Stimulated activated CD4-positive, alpha-beta T cell treated with anti-CD3 and anti-CD28 coated beads, Interleukin-12 subunit alpha, Interleukin-12 subunit beta, amount 100 ng/mL, for 24 hours (primary cell): ENCODE measurements at places on chromosomes 11 and 22.

GRCh38 chr11:14971865-14972580 lies at the start of gene CALCA:
TSS of gene CALCA (minus strand) at chr11:14972351. CDS start at chr11:14971192, 1,159 bp downstream.
- no peak for DNase-seq

DNA sequence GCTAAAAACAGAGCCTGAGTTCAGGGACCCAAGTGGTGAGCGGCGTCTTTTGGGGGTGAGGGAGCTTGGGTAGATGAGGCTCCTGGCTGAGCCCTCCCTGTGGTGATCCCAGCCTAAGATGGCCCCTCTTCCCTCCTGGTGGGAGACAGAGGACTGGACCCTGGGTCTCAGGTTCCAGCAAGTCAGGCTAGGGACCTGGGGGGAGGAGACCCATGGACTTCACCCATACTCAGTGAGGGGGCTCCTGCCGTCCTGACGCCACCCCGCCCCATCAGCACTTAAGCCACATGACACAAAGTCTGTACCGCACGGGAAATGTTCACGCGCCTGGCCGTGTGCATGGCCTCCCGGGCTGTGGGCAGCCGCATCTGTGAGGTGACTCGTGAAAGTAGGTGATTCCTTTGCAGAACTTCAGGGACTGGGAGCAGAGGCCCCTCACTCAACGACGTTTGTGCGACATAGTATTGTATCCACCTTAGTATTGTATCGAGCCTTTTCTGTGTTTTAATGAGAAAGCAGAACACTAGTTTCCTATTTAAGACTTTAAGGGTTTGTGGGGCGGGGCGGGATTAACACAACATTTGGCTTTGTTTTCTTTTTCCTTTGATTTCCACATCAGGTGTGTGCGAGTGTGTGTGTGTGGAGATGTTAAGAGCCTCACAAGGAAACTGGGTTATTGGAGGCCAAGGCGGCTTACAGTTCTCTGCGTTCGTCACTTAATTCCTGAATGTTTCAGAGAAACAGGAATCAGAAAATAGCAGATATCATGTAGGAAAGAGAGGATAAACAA lies 18.4 kb upstream of the TMEM191C start:
- DNase-seq, result no peak

DNA sequence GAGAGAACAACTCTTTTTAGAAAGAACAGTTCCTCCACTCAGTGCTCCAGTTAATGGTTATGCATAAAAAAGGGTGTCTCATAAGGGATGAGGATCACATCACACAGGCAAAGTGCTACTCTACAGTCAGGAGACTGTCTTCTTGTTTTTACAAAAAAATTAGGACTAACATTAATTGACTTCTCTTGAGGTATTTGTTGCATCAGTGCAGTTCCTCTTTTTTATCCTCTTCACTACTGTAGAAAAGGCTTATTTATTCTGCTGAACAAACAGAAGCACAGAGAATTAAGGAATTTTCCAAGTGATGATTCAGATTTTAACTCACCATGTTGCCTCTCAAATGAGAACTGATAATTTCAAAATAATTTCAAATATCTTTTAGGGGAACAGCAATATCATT lies 1.9 kb downstream of the MMP8 start:
- no peak for DNase-seq

- DNase-seq, result peak; percentile 16
Measured at GRCh38 chr11:19938169-19938856, 222.0 kb downstream of the DBX1 start.

DNA sequence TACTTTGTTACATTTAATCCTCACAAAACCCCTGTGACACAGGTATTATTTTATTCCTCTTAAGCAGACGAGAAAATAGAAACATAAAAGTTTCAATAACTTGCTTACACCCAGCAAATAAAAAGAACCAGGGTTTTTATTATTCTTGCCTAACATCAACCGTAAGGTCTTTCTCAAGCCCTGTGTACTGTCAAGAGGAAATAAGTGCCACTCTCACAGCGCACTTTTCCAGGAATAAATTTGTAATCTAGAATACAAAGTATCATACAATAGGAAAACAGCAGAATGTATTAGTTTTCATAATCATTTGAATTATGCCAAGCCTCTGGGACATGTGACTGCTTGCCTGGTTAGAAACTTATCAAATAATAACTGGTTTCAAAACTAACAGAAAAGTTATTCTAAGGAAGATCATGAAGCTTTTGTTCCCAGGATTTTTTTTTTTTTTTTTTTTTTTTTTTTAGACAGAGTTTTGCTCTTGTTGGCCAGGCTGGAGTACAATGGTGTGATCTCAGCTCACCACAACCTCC lies 7.4 kb downstream of the CCDC34 start:
- DNase-seq, result no peak

- no peak for DNase-seq
Measured at GRCh38 chr11:14224395-14224794, 134.6 kb downstream of the RRAS2 start.

GRCh38 chr11:102448869-102449224 lies 3.7 kb downstream of the TMEM123 start:
- no peak for DNase-seq

GRCh38 chr11:38446336-38446735 lies 1848.3 kb upstream of the RAG2 start:
- no peak for DNase-seq

DNA sequence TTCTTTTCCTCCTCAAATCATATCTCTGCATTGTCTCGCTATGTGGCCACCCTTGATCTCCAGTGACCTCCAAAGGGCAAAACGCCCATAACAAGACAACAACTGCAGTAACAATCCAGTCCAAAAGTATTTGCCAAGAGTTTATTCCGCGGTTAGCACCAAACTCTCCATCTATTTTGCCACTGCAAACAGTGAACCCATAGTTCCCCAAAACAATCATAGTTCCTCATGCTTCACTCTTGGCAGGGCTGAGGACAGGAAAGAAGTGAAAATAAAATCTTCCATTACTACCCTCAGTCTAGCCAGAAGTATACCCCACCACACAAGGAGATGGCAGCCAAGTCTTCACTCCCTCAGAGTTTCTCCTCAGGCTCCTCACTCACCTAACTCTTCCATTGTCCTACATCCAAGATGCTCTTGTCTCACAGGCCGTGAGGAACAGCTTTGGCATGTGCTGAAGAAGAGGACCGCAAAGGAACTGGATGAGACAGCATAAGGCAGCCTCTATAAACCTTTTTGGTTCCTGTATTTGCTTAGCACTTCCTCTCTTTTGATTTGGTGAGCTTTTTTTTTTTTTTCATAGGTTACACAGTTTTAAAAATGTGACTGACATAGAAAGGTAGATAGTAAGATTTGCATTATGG lies at the start of gene LPXN:
Gene LPXN (minus strand): TSS at position 480 of the 644 bp plus-strand sequence. CDS start 84 bp downstream, at position 396.
- no peak for DNase-seq

DNA sequence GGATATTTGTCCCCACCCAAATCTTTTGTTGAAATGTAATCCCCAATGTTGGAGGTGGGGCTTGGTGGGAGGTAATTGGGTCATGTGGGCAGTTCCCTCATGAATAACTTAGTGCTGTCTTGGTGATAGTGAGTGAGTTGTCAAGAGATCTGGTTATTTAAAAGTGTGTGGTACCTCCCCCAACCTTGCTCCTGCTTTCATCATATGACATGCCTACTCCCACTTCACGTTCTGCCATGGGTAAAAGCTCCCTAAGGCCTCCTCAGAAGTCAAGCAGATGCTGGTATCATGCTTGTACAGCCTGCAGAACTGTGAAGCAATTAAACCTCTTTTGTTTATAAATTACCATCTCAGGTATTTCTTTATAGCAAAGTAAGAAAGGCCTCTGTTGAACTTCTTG lies 30.6 kb downstream of the AAMDC start:
- DNase-seq, result no peak

DNA sequence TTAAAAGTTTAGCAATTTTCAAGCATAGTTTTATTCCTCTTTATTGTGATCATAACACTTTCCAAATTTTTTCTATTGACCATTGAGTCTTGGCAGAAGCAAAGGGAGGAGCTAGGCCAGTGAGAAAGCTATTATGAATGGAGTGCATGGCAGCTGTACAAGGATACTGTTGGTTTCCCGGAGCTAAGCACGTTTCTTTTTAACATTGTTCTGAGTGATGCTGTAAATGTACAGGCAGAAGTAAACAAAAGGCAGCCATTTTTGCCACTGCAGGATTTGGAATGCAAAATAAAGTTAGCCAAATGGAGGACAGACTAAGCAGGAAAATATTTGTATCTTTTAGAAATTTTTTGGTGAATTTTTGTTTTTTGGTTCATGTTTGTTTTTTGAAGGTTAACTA lies 16.2 kb downstream of the CBL start:
- no peak for DNase-seq

DNA sequence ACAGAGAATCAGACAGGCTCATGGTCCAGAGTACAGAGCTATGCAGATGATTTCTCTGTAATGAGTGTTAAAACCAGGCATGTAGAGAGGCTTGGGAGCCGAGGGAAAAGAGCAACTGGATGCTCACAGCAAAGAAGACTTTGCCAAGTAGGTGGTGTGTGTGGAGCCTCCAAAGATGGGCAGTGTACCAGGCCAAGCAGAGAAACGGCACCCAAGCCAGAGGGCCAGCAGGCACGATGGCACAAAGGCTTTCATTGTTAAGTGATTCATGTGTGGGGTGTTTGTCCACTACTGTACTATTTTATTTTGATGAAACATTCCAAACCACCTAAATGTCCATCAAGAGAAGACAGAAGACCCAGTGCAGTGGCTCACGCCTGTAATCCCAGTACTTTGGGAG lies 11.1 kb downstream of the RANGAP1 start:
- DNase-seq, result no peak

DNA sequence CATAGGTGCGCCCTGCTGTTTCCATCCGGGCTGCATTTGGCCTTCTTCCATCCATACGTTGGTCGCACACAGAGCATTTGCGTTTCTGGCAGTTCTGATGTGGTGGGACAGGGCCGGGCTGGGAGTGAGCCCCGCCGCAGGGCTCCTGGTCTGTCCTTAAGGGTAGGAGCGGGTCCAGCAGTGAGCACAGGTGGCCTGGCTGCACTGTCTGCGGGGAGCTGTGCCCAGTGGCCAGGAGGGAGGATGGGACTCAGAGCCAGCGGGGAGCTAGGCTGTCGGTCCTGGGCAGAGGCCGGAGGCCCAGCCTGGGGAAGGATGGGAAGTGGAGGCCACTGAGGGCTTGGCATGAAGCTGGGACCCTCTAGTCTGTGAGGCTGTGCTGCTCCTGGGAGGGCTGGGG lies 385.1 kb downstream of the TBC1D22A start:
- no peak for DNase-seq

GRCh38 chr11:35178873-35179272 lies 39.9 kb downstream of the CD44 start:
- DNase-seq, result no peak

DNA sequence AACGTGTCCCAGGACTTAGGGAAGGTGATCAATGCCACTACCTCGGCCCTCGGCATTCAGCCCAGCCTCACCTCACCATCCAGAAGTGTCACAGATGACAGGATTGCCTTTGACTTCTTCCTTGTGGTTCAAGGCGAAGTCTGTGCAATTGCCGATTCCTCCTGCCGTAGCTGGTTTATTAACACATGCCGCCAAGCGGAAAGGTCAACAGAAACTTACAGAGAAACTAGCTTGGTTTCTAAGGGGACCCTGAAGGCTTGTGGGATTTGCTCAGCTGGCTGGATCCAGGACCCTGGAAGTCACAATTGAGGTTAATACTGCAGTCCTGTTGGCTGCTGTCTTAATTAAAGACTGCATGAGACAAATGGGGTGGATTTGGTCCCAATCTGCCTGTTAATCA lies 65.6 kb downstream of the SHANK2 start:
- no peak for DNase-seq

DNA sequence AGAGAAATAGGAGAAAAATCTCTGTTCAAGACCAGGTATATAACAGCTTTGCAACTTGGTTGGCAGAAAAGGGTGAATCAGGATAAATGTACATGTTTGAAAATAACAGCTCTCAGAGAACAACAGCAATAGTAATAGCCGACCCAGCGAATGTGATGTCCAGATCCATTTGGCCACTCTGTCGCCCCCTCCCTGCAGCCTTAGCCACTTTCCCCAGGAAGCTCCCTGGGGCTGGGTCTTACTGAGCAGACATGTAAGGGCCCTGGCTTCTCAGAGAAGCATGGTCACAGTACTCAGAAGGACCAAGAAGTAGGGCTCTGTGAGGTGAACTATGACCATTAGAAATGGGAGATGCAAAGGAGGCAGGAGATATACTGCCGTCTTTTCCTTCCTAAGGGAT lies 154.1 kb upstream of the SNX19 start:
- DNase-seq, result no peak

DNA sequence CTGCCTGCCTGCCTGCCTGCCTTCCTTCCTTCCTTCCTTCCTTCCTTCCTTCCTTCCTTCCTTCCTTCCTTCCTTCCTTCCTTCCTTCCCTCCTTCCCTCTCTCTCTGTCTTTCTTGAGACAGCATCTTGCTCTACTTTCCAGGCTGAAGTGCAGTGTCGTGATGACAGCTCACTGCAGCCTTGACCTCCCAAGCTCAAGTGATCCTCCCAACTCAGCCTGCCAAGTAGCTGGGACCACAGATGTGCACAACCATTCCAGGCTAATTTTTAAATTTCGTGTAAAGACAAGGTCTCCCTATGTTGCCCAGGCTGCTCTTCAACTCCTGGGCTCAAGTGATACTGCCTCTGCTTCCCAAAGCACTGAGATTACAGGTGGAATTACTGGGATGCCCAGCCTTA lies 328.2 kb upstream of the SORL1-AS1 start:
- DNase-seq, result no peak

GRCh38 chr11:6556139-6556949 lies 47.1 kb downstream of the RRP8 start:
- no peak for DNase-seq

DNA sequence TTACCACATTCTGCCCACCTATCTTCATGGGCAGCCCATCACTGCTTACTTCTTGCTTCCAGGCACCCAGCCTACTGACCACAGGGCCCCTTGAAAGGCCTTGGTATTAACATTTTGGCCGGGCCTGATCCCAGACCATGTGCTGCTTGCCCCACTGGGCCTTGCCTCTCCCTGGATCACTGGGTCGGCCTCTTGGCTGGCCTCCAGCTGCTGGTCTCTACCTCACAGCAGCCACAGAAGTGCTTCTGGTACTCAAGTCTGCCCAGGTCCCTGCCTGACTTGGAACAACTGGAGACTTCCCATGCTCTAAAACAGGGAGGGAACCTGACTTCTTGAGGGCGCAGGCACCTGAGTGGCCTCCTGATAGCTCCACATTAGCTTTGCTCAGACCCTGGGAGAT lies 63.6 kb downstream of the THAP12 start:
- DNase-seq, result no peak

DNA sequence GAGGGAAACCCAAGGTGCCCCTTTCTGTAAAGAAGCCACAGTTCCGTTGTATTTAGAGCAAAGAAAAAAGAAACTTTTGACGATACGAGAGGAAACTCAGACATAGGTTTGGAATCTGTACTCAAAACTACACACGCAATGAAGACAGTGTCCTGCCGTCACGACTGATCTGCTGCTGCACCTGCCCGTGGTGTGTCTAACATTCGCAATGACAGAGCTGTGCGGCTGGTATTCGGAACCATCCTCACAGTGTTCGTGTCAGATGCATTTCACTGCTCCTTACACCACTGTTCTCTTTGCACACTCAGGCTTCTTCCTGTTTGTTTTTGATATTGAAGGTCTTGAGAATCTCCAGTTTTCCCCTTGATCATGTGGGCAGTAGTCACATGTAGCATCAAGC lies 84.8 kb downstream of the RTL6 start:
- DNase-seq, result no peak
